Daoy (cell line): ENCODE measurements at places on chromosomes 13 and 19.

DNA sequence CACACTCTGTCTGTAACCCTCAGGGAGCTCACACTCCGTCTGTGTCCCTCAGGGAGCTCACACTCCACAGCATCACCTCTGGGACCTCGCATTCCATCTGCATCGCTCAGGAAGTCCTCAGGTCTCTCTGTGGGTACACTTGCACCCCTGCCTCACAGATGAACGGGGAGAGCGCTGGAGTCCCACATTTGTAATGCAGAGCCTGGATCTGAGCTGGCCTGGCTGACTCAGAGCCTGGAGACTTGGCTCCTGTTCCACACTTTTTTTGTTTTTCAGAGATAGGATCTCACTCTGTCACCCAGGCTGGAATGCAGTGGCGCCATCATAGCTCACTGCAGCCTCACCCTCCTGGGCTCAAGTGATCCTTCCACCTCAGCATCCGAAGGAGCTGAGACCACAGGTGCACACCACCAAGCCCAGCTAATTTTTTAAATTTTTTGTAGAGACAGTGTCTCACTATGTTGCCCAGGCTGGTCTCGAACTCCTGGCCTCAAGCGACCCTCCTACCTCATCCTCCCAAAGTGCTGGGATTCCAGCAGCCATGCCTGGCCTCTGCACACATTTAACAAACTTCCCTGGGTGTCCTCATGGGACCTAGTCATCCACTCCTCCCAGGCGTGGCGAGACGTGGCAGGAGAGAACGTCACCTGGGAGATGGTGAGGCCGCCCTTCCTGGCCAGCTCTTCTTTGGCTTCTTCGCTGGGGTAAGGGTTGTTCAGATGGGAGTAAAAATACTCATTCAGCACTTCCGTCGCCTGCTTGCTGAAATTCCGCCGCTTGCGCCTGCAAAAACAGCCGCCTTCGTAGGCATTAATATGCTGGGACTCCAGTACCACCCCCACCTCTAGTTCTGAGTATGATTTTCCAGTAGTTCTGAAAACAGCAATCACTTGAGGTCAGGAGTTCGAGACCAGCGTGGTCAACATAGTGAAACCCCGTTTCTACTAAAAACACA lies 31.0 kb downstream of the CILP2 start:
- peak; percentile 55 for DNase-seq

GRCh38 chr13:104534847-104535246 lies 1468.6 kb upstream of the SLC10A2 start:
- no peak for DNase-seq

DNA sequence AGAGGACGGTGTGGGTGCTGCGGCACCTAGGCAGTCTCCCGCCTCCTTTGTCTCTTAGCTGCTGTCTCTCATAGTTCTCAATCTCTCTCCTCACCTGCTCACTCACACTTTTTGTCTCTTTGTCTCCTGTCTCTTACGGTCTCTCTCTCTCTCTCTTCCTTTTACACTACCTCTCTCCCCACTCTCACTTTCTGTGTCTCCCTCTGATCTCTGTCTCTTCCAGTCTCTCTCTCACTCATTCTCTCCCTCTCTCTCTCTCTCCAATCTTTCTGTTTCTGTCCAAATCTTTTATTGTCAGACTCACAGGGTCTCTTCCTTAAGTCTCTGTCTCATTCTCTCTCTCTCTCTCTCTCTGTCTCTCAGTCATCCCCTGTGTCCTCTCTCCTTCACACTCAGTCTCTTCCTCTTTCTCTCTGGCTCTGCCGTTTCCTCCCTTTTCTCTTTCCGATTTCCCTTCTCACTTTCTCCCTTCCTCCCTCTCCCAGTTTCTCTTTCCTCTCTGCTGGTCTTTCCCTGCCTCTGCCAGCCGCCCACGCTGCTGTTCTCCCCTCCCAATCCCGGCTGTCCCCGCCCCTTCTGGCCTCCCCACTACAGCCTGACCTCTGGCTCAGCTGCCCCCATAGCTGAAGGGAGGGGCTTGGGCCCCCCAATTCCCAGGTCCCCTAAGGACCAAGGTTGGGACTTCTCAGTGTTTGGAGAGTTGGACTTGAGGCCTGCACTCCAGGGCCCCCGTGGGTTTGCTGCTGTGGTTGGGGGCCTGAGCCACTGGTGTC lies at the start of gene PLEKHA4:
PLEKHA4 (minus strand) TSS at position 504 of the 773 bp plus-strand sequence. CDS start 997 bp downstream, outside the sequence.
- peak; percentile 69 for DNase-seq

DNA sequence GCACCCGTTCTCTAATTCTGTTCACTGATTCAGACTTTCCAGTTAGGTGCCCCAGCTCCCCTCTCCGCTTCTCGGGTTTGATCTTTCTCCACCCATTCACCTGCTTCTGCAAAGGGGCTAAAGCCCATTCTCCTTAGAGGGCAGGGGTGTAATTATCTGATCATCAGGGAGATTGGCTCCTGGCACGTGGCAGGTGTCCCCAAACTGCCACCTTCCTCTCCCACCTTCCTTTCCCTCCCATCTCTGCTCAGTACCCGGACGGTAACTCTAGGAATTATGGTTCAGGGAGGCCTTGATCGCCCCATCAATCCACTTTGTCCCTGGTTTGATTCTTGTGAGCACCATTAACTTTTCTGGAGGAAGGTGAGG lies 212 bp downstream of the FFAR1 start:
- no peak for DNase-seq

- peak; percentile 56 for DNase-seq
These were observed 10.0 kb downstream of the ARHGAP45 start for GRCh38 chr19:1076951-1077350.

DNA sequence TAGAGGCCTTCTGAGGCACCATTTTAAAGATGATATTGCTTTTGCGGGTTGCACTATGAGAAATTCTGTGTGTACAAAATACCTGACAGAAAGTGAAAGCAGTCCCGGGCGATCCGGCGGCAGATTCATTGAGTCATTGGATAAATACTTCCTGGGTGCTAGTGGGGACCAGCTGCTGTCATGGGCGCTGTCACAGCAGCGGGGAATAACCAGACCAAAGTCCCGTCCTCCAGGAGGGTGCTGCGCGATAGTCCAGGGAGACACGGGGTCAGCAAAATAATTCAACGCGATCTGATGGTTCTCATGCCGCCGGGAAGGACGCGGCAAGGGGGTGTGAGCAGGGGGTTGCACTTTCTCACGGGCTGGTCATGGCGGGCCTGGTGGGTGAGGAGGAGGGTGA lies 13.5 kb downstream of the ZFR2 start:
- DNase-seq, result peak; percentile 55
